Thoracic aorta endothelial cell (primary cell): ENCODE measurements at places on chromosomes 11 and 22. TPM values are rescaled to one million over a fixed set of nuclear protein-coding genes. Genes with fewer than 3 reads are reported as not detected.

The HBD gene
- not detected in 2 replicates for total RNA-seq

The GAL3ST3 gene
- total RNA-seq = 0.36 TPM in 1 of 2 replicates, not detected in the other

The EHF gene
- total RNA-seq = not detected in 2 replicates

The SCN2B gene
- total RNA-seq = not detected in 2 replicates

The MS4A1 gene
- total RNA-seq = not detected in 2 replicates

The ST14 gene
- total RNA-seq = not detected in 2 replicates

The KLHL35 gene
- total RNA-seq = 1.0 and 2.1 TPM in 2 replicates

The AMPD3 gene
- 1.5 and 2.3 TPM in 2 replicates for total RNA-seq

The MEI1 gene
- total RNA-seq = 1.4 and 4.3 TPM in 2 replicates

The MS4A15 gene
- not detected in 2 replicates for total RNA-seq

The SYT9 gene
- total RNA-seq = 0.22 and 0.27 TPM in 2 replicates

The POLA2 gene
- total RNA-seq = 15.3 and 23.9 TPM in 2 replicates

The MGAT3 gene
- total RNA-seq = not detected in 2 replicates

The CRYBB3 gene
- not detected in 2 replicates for total RNA-seq

The MMP7 gene
- total RNA-seq = 0.57 TPM in 1 of 2 replicates, not detected in the other

The CLTCL1 gene
- 5.1 and 7.3 TPM in 2 replicates for total RNA-seq
